Ovary (tissue), 10 donors: ENCODE measurements at places on chromosomes 5 and 9.

DNA sequence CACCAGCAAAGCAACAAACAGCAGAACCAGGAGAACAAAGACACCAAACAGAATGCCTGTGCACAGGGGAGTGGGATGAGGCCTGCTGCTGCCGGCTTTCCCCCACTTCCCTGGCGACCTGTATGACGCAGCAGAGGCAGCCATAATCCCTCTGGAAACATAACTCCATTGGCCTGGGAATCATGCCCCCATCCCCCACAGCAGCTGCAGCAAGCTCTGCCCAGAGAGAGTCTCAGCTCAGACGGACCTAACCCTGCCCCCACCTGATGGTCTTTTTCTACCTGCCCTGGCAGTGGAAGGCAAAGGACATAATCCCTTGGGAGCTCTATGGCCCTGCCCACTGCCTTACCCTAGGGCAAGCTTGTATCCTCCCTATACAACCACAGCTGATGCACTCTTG lies 81.8 kb upstream of the FANCC start:
- DNase-seq: no peak

DNA sequence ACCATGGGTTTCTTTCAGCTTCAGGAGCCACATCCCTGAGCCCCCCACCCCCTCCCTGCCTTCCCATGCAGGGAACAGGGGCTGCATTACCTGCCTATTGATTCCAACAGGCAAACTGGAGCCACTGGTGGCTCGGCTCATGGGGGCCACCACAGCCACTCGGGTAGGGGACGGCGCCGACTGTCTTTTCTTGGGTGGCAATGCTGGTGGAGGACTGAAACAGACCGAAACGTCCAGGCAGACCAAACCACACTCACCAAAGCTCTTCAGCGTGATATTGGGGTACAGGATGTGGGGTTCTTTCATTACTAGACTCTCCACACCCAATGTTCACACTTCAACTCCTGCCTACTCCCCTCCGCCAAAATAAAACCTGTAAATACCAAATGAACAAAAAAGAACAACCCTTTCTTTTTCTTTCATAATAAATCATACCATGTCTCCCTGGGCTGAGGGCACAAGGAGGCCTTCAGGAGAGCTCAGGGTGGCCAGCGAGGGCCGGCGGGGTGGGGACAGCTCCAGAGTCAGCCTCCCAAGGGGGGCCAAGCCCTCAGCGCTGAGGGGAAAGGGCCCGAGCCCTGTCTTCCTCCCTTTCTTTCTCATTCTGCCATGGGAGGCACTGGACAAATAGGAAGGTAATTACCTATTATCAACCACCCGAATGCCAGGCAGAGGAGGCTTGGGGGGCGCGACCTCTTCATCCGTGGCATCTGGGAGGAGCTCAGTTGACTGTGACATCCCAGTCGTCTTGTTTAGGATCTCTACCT lies 83.3 kb downstream of the PRRT1B start:
- DNase-seq: no peak

- no peak for DNase-seq
These were observed 1000.2 kb downstream of the NR2F1-AS1 start for GRCh38 chr5:92580814-92581213.

DNA sequence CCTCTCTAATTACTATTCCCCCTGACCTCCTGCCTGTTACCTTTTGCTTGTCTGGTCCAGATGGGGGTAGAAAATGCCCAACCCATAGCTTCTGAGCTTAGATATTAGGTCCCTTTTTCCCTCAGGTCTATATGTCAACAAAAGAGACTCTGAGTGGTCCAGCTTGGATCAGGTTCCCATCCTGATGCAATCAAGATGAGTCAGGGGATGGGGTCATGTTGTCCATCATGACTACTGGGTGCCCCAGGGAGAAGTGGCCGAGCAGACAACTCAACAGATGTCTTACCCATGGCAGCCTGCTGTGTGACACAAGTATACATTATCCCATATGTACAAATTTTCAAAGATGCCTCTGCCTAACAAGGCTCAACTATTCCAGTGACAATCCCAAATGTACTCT lies 9.1 kb upstream of the ANKH start:
- no peak for DNase-seq

DNA sequence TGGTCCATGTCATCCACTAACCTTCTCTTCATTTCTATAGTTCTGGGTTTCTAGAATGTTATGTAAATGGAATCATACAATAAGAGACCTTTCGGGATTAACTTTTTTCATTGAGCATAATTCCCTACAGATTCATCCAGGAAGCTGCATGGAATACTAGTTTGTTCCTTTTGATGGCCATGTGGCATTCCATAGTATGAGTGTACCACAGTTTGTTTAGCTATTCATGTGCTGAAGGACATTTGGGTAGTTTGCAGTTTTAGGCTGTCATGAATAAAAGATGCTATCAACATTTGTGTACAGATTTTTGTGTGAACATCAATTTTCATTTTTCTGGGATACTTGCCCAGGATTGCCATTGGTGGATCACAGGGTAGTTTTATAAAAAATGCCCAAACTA lies 6.8 kb upstream of the SPTLC1 start:
- DNase-seq: no peak

DNA sequence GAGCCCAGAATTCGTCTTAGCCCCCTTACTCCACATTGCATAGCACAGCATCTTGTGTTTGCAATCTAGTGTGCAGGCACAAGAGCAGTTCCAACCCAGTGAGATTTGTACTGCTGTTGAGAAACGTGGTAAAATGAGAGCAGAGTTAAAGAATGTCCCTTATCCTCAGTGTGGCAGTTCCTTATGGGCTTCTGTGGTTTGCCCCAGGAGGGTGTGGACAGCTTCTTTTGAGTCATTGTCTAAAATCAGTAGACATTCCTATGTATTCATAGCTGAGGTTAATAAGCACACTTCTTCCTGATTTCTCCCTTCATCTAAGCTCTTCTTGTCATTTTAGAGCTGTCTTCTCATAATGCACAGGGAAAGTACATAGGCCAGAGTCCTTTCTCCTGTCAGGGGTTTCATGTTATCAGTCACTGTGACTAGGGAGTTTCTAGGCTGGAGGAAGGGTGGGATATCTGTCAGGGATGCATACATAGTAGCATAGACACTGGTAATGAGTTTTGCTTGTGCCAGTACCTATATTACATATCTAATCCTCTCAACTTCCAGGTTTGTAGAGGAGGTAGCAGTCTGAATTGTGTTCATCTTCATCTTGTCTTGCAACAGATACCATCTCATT lies 2.0 kb upstream of the CAVIN4 start:
- no peak for DNase-seq

- DNase-seq: no peak
These were observed 298.8 kb upstream of the RFX3 start for GRCh38 chr9:3824581-3824980.

- DNase-seq: no peak
These were observed 150.0 kb downstream of the CDC42SE2 start for GRCh38 chr5:131413605-131414559.

DNA sequence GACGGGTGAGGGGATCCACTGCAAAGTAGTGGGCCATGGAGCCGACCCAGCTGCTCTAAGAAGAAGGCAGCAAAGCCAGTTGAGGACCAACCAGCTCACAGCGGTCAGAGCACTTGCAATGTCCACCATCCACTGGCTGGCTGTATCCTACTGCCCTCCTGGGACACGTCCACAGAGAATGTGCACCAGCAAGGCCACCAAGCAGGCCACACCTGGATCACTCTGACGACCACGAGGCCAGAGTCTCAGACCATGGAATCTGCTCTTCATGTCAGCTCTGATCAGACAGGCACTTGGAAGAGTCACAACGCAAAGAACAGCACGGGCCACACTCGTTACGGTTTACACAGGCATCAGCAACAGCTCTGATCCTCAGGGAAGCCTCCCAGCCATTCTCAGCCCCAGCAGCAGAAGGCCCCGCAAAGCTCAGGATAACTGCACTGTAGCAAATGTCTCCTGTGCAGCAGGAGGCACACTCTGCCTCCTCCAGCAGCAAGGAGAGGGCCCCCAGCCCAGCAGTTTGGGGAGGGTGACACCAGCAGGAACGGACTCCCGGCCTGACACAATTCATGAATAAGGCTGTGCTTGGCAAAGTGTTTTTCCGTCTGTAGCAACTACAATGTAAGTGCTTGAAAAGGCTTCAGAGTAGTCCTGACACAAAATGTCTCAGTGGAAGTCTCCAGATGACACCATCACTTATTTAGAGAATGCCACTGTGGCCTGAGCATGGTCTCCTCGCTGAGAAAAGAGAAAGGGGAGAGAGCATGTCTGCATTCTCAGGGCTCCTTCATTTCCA lies 15.7 kb downstream of the SEMA4D start:
- no peak for DNase-seq

DNA sequence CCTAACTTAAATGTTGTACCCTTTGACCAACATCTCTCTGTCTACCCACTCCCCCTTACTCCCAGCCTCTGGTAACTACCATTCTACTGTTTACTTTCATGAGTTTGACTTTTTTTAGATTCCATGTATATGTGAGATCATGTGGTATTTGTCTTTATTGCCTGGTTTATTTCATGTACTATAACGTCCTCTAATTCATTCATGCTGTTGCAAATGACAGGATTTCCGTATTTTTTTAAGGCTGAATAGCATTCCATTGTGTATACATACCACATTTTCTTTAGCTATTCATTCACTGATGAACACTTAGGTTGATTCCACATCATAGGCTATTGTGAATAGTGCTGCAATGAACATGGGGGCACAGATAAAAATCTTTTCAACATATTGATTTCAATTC lies 11.8 kb upstream of the NDUFB6 start:
- no peak for DNase-seq

- no peak for DNase-seq
These were observed 51.6 kb upstream of the LIFR start for GRCh38 chr5:38607930-38608564.

DNA sequence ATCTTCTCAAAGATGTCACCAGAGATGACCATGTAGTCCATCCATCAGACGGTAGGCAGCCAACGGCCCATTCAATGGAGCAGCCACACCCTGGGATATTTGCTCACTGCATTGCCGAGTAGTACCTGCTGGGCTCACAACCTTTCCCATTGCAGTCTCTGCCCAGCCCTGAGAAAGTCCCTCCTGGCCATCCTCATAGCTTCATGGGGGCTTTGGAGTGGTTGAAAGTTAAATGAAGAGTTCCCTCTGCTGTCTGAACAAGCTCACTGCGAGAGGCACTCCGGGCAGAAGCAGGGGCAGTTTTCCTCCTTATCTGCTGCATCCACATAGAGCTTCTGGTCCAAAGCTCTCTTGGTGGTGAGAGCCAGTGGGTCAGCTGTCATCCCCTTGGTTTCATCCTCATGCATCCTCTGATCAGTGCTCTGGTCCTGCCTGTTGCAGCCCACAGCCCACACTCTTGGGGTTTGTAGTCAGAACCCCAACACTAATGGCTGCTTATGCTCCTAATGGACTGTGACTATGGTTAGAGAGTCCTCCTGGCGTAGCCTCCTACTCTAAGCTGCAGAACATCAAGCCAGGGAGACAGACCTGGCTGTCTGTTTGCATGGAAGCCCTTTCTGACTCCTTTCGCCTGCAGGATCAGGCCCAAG lies 23.3 kb downstream of the TNFSF8 start:
- no peak for DNase-seq

DNA sequence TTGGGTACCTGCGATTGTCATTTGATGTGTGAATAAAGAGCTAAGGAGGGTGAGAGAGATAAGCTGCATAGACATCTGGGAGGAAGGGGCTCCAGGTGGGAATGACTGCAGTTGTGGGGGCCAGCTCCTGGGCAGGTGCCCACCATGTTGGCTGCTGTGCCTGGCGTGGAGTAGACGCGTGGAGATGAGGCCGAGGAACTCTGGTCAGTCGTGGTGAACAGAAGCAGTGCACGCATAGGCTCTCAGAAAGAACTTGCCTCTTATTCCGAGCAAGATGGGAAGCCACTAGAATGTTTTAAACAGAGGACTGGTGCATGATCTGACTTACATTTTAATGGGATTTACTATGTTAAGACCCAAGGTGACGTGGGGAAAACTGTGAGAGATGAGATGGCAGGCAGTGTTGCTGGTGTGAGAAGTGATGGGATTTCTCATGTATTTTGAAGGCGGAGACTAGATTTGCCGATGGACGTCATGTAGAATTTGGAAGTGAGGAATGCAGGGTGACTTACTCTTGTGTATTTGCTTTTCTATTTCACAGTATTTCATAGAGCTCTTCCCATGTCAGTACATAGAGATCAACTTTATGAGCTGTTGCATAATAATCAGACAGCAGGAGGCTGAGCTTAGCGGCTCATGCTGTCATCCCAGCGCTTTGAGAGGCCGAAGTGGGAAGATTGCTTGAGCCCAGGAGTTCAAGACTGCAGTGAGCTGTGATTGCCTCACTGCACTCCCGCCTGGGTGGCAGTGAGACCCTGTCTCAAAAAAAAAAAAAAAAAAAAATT lies 71.1 kb downstream of the EHMT1 start:
- no peak for DNase-seq

GRCh38 chr5:163504079-163504931 lies 1.1 kb upstream of the MAT2B start:
- peak; percentile 43 for DNase-seq

GRCh38 chr5:43039471-43040286 lies 440 bp downstream of the ANXA2R start:
- peak; percentile 29 for DNase-seq

DNA sequence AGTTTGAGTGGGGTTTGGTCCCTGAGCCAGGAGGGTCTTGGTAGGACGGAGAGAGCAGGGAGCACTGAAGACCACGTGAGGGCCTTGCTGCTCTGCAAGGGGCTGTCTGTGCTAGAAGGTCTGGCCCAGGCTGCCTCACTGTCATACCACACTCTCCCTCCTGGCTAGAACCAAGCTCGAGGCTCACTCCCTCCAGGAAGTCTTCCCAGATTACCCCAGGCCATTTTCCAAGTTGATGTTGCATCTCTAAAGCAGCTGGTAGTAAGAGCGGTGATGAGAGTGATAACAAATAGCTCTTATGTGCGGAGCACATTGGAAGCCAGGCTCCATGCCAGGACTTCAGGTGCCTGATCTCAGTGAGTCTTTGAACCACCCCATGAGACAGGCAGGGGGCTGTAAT lies 6.6 kb downstream of the MYMK start:
- no peak for DNase-seq

GRCh38 chr9:95552814-95553546 lies 36.2 kb upstream of the PTCH1 start:
- DNase-seq: peak; percentile 59

- DNase-seq: no peak
These were observed 126.8 kb downstream of the SPATA31D1 start for GRCh38 chr9:82115331-82115730.

GRCh38 chr9:29816954-29817703 lies 2243.8 kb upstream of the C9orf72 start:
- no peak for DNase-seq

GRCh38 chr5:37086466-37087173 lies 162.6 kb downstream of the CPLANE1 start:
- DNase-seq: no peak

- no peak for DNase-seq
These were observed 416.2 kb downstream of the ENC1 start for GRCh38 chr5:74224331-74224730.

DNA sequence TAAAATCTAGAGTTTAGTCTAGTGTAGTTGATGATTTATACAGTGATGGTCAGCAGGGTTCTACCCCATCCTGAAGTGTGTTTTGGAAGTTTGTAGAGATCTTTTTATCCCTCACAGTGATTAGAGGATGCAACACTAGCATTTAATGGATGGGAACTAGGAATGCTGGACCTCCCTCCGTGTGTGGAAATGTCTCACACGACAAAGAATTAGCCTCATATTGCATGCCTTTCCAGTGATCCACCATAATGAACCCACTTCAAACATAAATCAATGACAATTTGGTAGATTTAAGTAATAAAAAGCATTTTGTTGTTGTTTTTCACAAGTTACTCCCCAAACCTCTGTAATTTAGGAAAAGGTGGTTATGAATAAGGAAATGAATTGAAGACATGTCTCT lies 82.5 kb upstream of the LMNB1 start:
- no peak for DNase-seq
